Calu3 (cell line): ENCODE measurements at places on chromosomes 4 and X. TPM values are rescaled to one million over a fixed set of nuclear protein-coding genes. Genes with fewer than 3 reads are reported as not detected.
A peak's percentile ranks its signal among the peaks of the same experiment; 100 is the strongest.

The CTAG2 gene
- total RNA-seq, result not detected in 2 replicates

- H3K4me1 ChIP-seq, result no peaks in the 10 kb centered on the region
- H3K4me3 ChIP-seq, result no peak overlapping the region
- H3K27ac ChIP-seq, result no peak overlapping the region
- no peaks in the 10 kb centered on the region for H3K36me3 ChIP-seq
- no peak for DNase-seq
Observed at GRCh38 chr4:162450531-162451035, 286.8 kb upstream of the FSTL5 start.

- no peak overlapping the region for H3K27ac ChIP-seq
- no peak overlapping the region for H3K4me3 ChIP-seq
- H3K27me3 ChIP-seq, result no peaks in the 10 kb centered on the region
- no peaks in the 10 kb centered on the region for H3K4me1 ChIP-seq
- H3K36me3 ChIP-seq, result no peaks in the 10 kb centered on the region
- DNase-seq, result no peak
Observed at GRCh38 chr4:96164814-96165351, 325.0 kb downstream of the PDHA2 start.

The APLN gene
- 0.35 TPM in 1 of 2 replicates, not detected in the other for total RNA-seq

GRCh38 chr4:140874056-140874455 lies 117.9 kb upstream of the TBC1D9 start:
- H3K4me1 ChIP-seq, result no peaks in the 10 kb centered on the region
- peaks cover 62% of the 10 kb centered on the region for H3K27me3 ChIP-seq
- H3K4me3 ChIP-seq, result no peak overlapping the region
- no peak for DNase-seq
- H3K27ac ChIP-seq, result no peak overlapping the region

GRCh38 chrX:24198101-24198500 lies 48.6 kb downstream of the ZFX start:
- no peak overlapping the region for H3K27ac ChIP-seq
- H3K36me3 ChIP-seq, result peaks cover 23% of the 10 kb centered on the region
- H3K27me3 ChIP-seq, result no peaks in the 10 kb centered on the region
- peaks cover 20% of the 10 kb centered on the region for H3K4me1 ChIP-seq
- no peak overlapping the region for H3K4me3 ChIP-seq
- no peak for DNase-seq

DNA sequence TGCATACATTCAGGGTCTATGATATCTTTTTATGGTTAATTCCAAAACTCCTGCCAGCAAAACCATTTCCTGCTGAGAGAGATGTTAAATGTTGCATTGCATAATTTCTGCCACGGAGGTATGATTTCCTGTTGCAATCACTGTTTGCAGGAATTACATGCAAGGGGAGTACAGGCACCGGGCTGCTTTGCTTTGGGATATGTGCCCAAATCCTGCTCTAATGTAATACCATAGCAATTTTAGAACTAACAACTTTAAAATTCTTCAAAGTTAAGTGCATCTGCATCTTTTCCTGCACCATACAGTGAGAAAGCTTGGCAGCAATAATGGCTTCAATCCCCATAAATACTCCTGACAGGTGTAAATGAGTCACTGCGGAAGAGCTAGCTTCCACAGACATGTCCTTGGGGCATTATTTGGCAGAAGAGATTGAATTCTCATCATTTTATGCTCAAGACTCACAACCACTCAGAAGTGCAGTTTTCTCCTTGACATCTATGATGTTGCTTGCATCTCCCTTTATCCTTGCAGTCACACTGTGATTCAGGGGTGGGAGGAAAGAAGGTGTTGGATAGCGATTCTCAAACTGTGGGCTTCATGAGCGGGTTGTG lies 29.6 kb downstream of the TRIM2 start:
- H3K36me3 ChIP-seq, result peaks cover 24% of the 10 kb centered on the region
- peak overlapping the region; percentile 57 for H3K27ac ChIP-seq
- H3K4me3 ChIP-seq, result peak overlapping the region; percentile 27
- H3K27me3 ChIP-seq, result no peaks in the 10 kb centered on the region
- H3K4me1 ChIP-seq, result peaks cover 37% of the 10 kb centered on the region

GRCh38 chr4:142671516-142671915 lies 174.6 kb downstream of the INPP4B start:
- no peak overlapping the region for H3K27ac ChIP-seq
- H3K4me1 ChIP-seq, result no peaks in the 10 kb centered on the region
- H3K4me3 ChIP-seq, result no peak overlapping the region
- no peak for DNase-seq
- H3K36me3 ChIP-seq, result no peaks in the 10 kb centered on the region

DNA sequence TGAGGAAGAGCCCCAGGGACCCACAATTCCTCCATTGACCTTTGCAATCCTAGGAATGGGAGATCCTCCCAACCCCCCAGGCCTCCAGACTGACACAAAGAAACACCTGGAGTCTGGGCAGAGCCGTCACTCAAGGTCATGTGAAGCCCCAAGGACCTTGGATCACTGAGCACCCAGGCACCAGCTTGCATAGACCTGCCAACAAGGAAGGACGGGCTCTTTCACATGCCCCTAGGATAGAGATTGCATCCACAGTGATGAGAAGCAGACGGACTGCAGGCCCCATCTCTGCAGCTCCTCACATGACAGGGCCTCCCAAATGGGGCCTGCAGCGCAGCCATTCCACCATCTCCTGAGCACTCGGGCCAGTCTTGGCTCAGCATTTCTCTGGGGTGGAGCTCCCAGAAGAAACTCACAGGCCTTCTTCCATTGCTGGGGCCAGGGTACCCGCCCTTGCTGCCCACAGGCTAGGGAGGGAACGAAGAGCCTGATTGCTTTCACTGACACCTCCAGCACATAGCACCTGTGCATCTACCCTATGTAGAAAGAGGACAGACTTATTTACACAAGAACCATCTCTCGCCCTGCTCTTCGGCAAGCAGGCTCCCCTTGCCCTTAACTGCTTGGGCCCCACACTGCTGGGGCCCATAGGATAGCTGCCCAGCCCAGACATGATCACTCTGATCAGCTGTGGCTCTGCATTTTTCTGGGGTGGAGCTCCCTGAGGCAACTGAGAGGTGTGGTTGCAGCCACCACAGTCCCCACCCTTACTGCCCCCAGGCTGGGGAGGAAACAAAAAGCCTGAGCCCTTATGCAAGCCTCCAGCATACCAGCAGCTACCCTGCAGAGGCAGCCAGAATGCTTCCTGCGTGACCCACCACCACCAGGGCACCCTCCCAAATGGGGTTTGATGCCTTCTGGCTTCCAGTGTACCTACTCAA lies 185.7 kb upstream of the ZCCHC13 start:
- DNase-seq, result peak; percentile 15
- H3K27me3 ChIP-seq, result no peaks in the 10 kb centered on the region
- no peaks in the 10 kb centered on the region for H3K36me3 ChIP-seq
- H3K27ac ChIP-seq, result no peak overlapping the region

GRCh38 chrX:132171478-132171877 lies 43.7 kb upstream of the FRMD7 start:
- H3K27me3 ChIP-seq, result peaks cover 10% of the 10 kb centered on the region
- H3K36me3 ChIP-seq, result no peaks in the 10 kb centered on the region
- DNase-seq, result no peak
- no peak overlapping the region for H3K27ac ChIP-seq

GRCh38 chrX:101368800-101369199 lies 17.2 kb downstream of the BTK start:
- no peak overlapping the region for H3K27ac ChIP-seq
- H3K27me3 ChIP-seq, result peaks cover 27% of the 10 kb centered on the region
- no peaks in the 10 kb centered on the region for H3K4me1 ChIP-seq

The CXCL3 gene
- total RNA-seq, result 80.8 and 153 TPM in 2 replicates

DNA sequence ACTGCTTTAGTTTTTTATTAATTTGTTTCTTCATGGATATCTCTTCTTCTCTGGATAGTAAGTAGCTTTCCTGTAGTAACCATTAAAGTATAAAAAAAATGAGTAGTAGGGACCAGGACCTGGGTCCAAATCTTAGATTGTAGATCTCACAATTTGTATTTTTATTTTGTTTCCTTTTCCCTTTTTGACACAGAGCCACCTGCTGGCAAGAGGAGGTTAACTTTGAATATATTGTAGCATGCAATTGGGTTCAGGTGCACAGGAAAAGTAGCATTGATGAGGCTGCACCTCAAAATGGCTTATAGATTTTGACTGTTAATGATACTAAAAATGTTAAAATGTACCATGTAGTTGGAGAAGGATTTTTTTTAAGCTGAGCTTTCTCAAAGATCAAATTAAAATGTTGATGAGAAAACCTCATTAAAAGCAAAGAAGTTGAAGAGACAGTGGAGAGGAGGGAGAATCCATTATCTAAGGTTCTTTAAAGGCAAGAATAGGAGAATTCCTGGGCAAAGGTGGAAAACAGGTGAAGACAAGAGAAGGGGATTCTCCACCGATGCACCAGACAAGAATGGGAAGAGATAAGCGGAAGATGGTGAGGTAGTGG lies 48.3 kb upstream of the HPGDS start:
- H3K4me3 ChIP-seq, result no peak overlapping the region
- peaks cover 24% of the 10 kb centered on the region for H3K27me3 ChIP-seq
- H3K27ac ChIP-seq, result no peak overlapping the region
- no peaks in the 10 kb centered on the region for H3K4me1 ChIP-seq

DNA sequence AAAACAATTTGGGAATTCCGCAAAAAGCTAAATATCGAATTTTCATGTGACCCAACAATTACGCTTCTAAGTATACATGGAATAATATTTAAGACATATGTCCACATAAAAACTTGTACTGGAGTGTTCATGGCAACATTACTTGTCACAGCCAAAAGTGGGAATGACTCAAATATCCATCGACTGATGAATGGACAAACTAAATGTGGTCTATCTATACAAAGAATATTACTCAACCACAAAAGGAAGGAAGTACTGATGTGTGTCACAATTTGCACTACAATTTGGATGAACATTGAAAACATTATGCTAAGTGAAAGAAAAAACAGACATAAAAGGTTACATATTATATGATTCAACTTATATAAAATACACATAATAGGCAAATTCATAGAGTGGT lies 71.9 kb downstream of the AFF2 start:
- no peaks in the 10 kb centered on the region for H3K4me1 ChIP-seq
- no peak overlapping the region for H3K4me3 ChIP-seq
- no peak overlapping the region for H3K27ac ChIP-seq
- H3K27me3 ChIP-seq, result no peaks in the 10 kb centered on the region

The SORBS2 gene
- 37.2 and 52.8 TPM in 2 replicates for total RNA-seq

DNA sequence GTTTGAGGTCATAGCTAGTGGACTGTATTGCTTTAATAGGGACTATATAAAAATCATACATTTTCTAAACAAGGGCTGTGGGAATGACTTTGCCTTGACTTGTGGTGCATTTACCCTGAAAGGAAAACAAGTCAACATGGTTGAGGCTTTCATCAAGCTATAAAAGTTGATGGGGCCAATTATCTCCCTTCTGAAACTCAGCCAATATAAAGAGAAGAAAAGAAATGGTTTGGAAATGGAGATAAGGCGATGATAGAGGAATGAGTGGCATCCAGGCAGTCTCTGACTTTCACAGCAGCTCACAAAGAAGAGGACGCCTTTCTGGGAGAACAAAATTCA lies 118.7 kb downstream of the SMARCA1 start:
- H3K4me1 ChIP-seq, result no peaks in the 10 kb centered on the region
- H3K4me3 ChIP-seq, result no peak overlapping the region
- H3K27me3 ChIP-seq, result no peaks in the 10 kb centered on the region
- DNase-seq, result no peak
- no peaks in the 10 kb centered on the region for H3K36me3 ChIP-seq

DNA sequence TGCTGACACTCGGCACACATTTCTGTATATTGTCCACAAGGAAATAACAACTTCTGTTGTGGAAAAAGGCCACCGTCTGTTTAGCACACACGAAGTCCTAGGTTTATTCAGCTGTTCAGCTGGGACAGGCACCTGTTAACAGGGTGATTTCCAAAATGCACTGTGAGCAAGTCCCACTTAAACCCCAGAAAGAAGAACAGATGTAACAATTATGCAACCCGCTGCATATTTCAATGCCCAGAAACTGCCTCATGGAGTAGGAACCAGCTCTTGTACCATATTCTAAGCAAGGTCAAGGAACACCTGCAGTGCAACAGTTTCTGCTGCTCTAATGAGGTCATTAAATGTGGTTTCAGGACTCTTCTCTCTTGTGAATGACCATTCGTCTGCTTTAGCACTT lies 77.1 kb downstream of the GEMIN8 start:
- H3K36me3 ChIP-seq, result no peaks in the 10 kb centered on the region
- H3K4me3 ChIP-seq, result no peak overlapping the region

The PAGE5 gene
- total RNA-seq, result not detected in 2 replicates

DNA sequence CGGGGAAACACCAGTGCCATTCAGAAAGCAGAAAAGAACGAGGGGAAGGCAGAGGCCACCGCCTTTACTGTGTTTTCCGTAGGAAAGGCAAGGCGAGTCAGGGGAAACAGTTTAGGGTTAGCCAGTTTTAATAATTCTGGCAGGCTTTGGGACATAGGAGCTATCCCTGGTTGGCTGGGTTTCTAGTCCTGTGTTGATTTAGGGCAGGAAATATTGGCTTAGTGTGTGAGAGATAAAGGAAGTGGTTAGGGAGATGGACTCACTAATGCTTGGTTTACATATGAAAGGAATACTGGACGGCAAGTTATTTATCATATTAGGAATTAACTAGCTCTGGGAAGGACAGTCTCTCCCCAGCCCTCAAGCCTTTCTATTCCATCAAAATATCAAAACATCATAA lies 53.1 kb downstream of the SYNPO2 start:
- H3K27ac ChIP-seq, result no peak overlapping the region
- no peaks in the 10 kb centered on the region for H3K4me1 ChIP-seq
- H3K27me3 ChIP-seq, result peaks cover 22% of the 10 kb centered on the region
- no peaks in the 10 kb centered on the region for H3K36me3 ChIP-seq
- DNase-seq, result no peak

DNA sequence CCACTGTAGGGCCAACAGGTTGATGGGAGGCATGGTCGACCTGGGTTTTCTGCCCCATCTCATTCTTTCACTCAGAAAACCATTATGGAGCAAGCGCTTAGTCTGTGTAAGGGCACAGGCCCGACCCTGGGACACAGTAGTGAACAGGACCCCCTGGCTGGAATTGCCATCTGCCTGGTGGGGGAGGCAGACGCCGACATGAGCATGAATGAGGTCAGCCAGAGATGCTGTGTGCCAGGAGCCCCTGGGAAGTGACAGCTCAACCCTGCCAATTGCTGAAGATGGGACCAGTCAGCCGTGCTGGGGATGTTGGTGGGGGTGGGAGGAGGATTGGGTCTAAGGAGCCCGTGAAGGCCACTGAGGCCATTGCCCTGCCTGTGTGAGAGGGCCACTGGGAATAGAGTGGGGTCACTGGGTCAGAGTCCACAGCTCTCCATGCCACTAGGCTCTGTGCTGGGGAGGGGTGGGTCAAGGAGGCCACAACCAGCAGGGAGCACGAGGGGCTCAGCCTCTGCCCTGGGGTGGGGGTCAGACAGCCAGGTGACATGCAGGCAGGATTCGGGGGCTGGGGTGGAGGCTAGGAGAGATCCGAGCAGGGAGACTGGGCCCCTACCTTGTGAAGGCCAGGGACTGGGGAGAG lies 31.0 kb downstream of the ZNF185 start:
- no peak overlapping the region for H3K27ac ChIP-seq
- no peaks in the 10 kb centered on the region for H3K27me3 ChIP-seq
- no peak for DNase-seq

GRCh38 chr4:996030-996996 lies 3.1 kb upstream of the SLC26A1 start:
- peaks cover 16% of the 10 kb centered on the region for H3K36me3 ChIP-seq
- peaks cover 21% of the 10 kb centered on the region for H3K27me3 ChIP-seq
- no peak overlapping the region for H3K4me3 ChIP-seq
- H3K4me1 ChIP-seq, result no peaks in the 10 kb centered on the region

The HS3ST1 gene
- total RNA-seq, result 80.8 and 86.7 TPM in 2 replicates

GRCh38 chr4:113212613-113213012 lies 163.2 kb downstream of the ANK2 start:
- no peaks in the 10 kb centered on the region for H3K36me3 ChIP-seq
- H3K27ac ChIP-seq, result no peak overlapping the region
- no peak overlapping the region for H3K4me3 ChIP-seq
- DNase-seq, result no peak
- peaks cover 12% of the 10 kb centered on the region for H3K4me1 ChIP-seq
- H3K27me3 ChIP-seq, result no peaks in the 10 kb centered on the region
